H1 (cell line): ENCODE measurements at places on chromosomes 4 and X. TPM values are rescaled to one million over a fixed set of nuclear protein-coding genes. Genes with fewer than 3 reads are reported as not detected.

CCNQ gene
- polyA plus RNA-seq, result 32.1 and 34.9 TPM in 2 replicates

VEGFC gene
- 0.38 and 0.53 TPM in 2 replicates for polyA plus RNA-seq

BTK gene
- 0.03 and 0.06 TPM in 2 replicates for polyA plus RNA-seq

ELF2 gene
- 12.2 and 21.1 TPM in 2 replicates for polyA plus RNA-seq

BGN gene
- polyA plus RNA-seq, result 1.8 and 2.7 TPM in 2 replicates

SORBS2 gene
- polyA plus RNA-seq, result 37.4 and 87.1 TPM in 2 replicates

GPRIN3 gene
- 0.16 and 0.17 TPM in 2 replicates for polyA plus RNA-seq

LIMCH1 gene
- 2.0 and 3.0 TPM in 2 replicates for polyA plus RNA-seq
